ENCODE measurements at places on chromosomes 7 and 10.

GRCh38 chr7:151017953-151018420 lies 6.3 kb downstream of the ATG9B start:
- peak; percentile 10 for DNase-seq

DNA sequence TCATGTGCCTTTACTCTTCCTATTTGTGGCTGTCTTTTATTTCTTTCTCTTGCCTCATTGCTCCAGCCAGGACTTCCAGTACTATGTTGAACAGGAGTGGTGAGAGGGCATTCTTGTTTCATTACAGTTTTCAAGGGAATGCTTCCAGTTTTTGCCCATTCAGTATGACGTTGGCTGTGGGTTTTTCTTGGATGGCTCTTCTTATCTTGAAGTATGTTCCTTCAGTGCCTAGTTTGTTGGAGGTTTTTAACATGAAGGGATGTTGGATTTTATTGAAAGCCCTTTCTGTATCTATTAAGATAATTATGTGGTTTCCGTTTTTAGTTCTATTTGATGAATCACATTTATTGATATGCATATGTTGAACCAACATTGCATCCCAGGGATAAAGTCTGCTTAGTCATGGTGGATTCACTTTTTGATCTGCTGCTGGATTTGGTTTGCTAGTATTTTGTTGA lies 96.8 kb downstream of the GLCCI1 start:
- no peak for DNase-seq

DNA sequence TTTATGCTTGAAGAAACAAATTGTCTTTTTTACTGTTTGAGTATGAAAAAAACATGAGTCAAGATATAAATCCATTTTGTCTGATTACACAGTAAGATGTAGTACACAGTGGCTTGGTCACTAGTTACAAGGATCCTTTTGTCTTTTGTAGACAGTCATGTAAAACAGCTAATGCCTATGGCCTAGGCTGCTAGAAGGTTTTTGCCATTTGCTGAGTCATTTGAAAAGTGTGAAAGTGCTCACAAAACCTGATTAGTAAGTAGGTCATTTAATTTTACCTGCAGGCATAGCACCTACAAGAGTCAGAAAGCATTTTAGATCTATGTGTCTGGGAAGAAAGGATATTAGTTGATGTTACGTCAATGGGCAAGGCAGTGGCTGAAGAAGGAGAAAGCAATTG lies 819.4 kb downstream of the MAGI2 start:
- no peak for DNase-seq

DNA sequence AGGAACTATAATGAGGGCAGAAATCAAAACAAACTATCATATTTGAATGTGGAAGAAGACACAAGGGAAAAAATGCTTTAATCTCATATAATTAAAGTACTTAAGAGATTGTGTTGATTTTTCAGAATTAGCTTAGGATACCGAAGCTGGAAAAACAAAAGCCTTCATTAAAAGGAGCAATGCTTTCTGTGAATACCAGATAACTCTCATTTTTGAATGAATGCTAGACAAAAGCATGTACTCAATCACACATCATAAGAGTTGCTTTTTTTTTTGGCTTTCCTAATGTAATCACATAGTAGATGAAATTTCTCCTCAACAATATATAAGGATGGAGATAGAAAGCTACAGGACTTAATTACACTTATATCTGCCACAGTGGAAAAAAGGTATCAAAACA lies 43.3 kb downstream of the CADPS2 start:
- DNase-seq, result no peak

DNA sequence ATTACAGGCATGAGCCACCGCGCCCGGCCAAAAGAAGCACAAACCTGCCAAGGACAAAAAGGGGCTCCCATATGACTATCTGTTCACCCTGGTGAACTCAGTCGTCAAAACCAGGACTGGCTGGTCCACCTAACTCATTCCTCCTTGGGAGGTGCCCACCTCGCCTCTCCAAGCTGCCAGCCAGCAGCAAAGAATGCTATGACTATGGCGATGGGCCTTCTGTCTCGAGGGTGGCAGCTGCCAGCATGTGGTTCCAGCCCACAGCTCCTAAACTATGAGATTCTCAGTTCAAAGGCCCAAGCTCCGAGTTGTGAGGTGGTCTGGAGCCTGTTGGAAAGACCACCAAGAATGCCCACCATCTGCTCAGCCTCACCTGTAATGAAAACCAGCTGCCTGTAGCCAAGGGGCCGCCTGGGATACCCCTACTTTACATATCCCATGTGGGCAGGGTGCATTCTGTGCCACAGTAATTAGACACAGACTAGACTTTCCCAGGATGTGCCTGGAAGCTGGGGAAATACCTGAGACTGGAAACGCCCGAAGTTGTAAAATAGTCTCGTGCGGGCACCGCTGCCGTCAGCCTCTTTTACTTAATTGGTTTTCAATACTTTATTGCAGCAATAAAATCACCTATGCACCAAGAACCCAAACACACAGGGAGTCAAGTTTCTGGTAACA lies 71.1 kb downstream of the ZRANB1 start:
- DNase-seq, result no peak

GRCh38 chr7:151432658-151433521 lies 7.1 kb downstream of the CRYGN start:
- no peak for DNase-seq

- no peak for DNase-seq
Observed at GRCh38 chr7:72037516-72037915, 374.6 kb downstream of the CALN1 start.

DNA sequence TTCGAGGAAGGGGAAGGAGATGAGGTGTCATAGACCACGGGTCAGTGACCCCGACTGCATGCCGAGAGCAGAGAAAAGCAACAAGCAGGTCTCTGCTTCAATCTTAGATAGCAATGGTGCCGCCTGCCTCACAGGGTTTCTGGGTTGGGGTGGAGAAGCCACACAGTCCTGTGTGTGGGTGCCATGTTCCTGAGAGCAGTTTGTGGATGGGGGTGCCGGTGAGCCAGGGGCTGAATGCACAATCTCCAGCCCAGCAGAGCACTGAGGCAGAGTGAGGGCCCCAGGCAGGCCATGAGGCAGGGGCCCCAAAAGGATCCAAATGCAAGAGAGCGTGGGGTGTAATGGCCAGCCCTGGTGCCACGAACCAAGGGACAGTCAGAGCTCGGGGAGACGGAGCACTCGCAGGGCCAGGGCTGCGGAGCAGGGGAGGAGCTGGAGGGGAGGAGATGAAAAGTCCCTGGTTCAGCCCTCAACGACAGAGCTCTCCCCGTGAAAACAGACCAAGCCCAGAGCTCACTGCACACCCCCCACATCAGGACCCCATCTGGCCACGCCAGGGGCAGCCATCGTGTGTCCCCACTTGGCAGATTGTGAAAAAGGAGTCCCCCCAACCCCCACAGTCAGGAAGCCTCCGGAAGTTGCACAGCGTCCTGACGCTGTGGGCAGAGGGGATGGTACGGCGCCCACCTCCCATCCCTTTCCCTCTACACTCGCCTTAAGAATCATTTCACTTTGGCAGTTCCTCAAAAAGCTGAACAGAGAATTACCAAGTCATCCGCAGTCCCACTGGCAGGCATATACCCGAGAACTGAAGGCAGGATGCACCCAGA lies 19.9 kb downstream of the WDR86 start:
- no peak for DNase-seq

GRCh38 chr10:124217906-124218804 lies 124.8 kb upstream of the CHST15 start:
- no peak for DNase-seq

Measured in bone marrow (tissue), 2 donors.